MM.1S (cell line): ENCODE measurements at places on chromosomes 3 and 15.

GRCh38 chr3:8621872-8622271 lies 22.7 kb downstream of the SSUH2 start:
- H3K27me3 ChIP-seq = no peaks in the 10 kb centered on the region
- no peak overlapping the region for H3K27ac ChIP-seq
- H3K36me3 ChIP-seq = no peaks in the 10 kb centered on the region
- no peak for DNase-seq

GRCh38 chr3:189001559-189001958 lies 170.2 kb upstream of the TPRG1 start:
- no peak overlapping the region for H3K27ac ChIP-seq
- H3K36me3 ChIP-seq = no peaks in the 10 kb centered on the region
- H3K27me3 ChIP-seq = no peaks in the 10 kb centered on the region
- no peak for DNase-seq
- no peak overlapping the region for H3K4me3 ChIP-seq

- no peak for DNase-seq
- no peaks in the 10 kb centered on the region for H3K27me3 ChIP-seq
- no peaks in the 10 kb centered on the region for H3K4me1 ChIP-seq
These were observed 37.3 kb downstream of the TLE3 start for GRCh38 chr15:70060214-70060992.

DNA sequence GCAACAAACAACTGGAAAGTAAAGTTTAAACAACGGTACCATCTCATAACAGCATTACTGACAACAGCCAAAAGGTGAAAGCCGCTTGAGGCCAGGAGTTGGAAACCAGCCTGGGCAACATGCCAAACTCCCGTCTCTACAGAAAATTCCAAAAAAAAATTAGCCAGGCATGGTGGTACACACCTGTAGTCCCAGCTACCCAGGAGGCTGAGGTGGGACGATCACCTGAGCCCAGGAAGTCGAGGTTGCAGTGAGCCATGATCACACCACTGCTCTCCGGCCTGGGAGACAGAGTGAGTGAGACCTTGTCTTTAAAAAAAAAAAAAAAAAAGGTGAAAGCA lies 4.4 kb downstream of the TNK2 start:
- H3K4me3 ChIP-seq = no peak overlapping the region
- no peaks in the 10 kb centered on the region for H3K27me3 ChIP-seq
- H3K4me1 ChIP-seq = peaks cover 24% of the 10 kb centered on the region

GRCh38 chr3:124243177-124243859 lies 251.4 kb upstream of the ROPN1 start:
- no peaks in the 10 kb centered on the region for H3K36me3 ChIP-seq
- no peak overlapping the region for H3K4me3 ChIP-seq
- no peak for DNase-seq
- H3K27me3 ChIP-seq = no peaks in the 10 kb centered on the region
- no peak overlapping the region for H3K27ac ChIP-seq

- no peaks in the 10 kb centered on the region for H3K4me1 ChIP-seq
- no peaks in the 10 kb centered on the region for H3K36me3 ChIP-seq
- H3K27me3 ChIP-seq = no peaks in the 10 kb centered on the region
- DNase-seq = no peak
- H3K4me3 ChIP-seq = no peak overlapping the region
These were observed 226.6 kb upstream of the AZI2 start for GRCh38 chr3:28575100-28575745.

DNA sequence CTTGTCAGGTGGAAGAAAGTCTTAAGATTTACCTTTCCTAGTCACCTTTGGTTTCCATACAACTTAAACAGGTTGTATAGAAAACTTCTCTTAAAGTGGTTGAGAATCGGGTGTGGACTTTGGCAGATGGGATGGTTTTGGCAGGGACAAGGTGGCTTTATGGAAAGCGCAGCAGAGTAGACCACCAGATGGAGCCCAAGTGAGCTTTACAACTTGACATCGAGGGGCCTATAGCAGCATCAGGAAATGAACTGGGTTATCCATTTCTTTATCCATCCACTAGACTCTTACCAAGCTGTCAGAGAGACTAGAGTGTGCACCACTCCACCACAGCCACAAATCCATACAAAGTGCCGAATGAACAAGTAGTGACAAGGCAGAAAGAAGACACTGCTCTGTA lies 85.3 kb upstream of the MBNL1 start:
- H3K27ac ChIP-seq = no peak overlapping the region
- peak; percentile 38 for DNase-seq
- no peaks in the 10 kb centered on the region for H3K4me1 ChIP-seq
- no peaks in the 10 kb centered on the region for H3K27me3 ChIP-seq
